HS-5 (cell line): ENCODE measurements at places on chromosomes 1 and 21.

GRCh38 chr1:17739050-17739449 is 16.1 kb upstream of the ACTL8 start:
- DNase-seq: no peak

- no peak for DNase-seq
Observed at GRCh38 chr1:234891427-234891826, 237.2 kb downstream of the TOMM20 start.

GRCh38 chr1:78678324-78678723 is 28.7 kb downstream of the IFI44 start:
- no peak for DNase-seq

GRCh38 chr1:33634806-33635205 is 162.4 kb downstream of the ZSCAN20 start:
- DNase-seq: no peak

- DNase-seq: no peak
Observed at GRCh38 chr1:55833529-55834091, 618.4 kb upstream of the USP24 start.

- no peak for DNase-seq
Observed at GRCh38 chr1:42845866-42846256, 552 bp upstream of the ZNF691 start.

DNA sequence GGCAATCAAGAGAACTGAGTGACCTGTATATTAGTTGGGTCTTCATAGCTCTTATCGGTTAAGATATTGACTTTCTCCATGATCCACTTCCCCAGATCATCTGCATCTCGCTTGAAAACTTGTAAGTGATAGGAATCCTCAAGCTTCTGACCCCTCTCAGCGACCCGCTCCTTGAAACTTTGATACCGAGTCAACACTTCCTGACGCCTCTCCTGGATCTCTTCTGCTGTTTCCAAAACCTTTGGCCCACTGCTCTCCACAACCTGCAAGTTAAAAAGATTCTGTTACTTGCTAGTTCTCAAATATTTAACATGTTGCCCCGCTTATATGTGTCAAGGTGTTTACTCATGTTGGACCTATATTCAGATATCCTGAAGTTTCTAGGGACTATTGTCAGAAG is 1.4 kb downstream of the SPTA1 start:
- no peak for DNase-seq

DNA sequence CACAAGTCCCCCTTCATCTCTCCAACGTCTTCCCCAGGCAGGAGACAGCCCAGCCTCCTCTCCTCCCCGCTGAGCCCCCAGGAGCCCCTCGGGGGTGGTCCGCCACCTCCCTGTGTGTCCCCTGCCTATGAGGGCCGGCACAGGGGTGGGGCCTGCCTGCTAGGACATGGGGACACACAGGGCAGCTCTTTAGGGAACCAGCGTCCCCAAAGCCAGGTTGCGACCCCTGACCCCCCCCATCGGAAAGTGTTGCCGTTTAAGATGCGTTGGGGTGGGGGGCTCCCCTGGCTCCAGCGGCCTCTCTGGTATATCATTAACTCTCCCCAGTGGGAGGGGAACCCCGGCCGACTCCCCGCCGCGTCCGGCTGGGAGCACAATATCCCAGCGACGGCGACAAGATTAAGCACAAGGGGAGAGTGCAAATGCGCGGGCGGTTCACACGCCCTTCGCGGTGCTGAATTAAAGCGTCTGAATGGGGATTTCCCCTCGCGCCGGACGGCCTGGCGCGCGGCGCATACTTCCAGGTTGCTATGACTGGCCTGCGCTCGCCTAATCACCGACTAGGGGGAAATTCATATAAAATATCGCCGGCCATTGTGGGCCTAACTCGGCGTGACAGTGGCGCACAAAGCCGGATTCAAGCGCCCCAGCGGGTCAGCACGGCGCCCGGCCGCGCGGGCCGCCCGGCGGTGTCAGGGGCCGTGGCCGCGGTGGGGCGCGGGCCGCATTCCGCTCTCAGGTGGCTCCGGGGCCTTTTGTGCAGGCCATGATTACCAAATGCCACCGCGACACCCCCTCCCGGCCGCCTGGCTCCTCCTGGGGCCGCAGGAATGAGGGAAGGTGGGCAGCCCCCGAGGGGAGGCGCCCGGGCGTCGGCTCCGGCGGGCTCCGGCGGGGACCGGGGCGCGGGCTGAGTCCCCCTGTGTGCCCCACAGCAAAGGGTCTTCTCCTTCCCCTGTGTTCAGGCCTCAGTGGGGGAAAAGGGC is 30.9 kb downstream of the WNT3A start:
- DNase-seq: no peak
